ENCODE measurements at places on chromosomes 2 and 18.

DNA sequence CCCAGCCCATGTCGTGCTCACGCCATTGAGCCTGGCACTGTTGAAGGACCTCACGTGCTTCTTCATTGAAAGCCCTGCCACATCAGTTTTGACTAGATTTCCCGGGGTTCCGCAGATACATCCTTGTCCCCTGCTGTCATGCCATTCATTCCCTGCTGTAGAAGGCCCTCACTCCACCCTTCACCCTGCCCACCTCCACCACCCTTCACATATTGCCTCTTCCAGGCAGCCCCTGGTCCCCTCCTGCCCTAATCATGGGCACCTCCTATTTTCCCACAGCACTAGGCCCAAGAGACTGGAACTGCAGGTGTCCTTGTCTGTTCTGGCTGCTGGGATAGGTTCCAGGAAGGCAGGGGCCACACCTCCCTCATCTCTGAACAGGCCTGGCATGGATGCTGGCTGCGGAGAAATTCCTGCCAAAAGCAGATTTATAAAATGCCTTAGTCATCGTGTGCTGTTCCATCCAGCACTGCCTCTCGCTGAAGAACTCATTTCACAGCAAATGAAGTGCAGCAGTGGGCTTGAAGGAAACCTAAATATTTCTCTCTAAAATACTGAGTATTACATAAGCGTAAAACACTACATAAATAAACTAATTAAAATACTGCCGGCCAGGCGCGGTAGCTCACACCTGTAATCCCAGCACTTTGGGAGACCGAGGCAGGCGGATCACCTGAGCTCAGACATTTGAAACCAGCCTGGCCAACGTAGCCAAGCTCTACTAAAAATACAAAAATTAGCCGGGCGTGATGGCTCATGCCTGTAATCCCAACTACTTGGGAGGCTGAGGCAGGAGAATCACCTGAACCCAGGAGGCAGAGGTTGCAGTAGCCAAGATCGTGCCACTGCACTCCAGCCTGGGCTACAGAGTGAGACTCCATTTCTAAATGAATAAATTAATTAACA, 38.4 kb downstream of the EIF4E2 start:
- DNase-seq: no peak

DNA sequence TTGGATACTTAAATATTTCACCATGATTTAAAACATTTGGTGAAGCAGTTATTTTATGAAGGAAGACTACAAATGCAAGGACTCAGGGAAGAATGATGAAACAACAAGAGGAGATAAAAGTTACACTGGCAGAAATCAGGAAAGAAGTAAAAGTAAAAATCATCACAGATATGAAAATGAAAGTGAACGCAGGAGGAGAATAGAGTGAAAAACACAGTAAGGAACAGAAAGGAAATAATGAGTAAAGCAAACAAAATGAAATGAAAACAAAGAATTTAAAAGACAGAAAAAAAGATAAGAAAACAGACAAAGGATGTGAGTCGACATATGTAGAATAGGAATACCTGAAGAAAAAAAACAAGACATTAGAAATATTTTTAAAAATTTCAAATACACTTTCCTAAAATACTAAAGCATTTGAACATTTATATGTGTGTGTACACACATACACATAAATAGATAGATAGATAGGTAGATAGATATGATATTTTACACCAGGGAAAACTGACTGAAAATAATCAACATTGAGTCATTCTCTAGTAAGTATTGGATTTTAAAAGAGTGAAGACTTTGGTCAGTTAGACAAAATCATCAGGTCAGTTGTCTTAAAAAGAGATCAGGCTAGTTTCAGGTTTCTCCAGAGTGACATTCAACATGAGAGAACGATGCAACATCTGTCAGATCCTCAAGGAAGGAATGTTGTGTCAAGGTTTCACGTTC, 12.1 kb upstream of the KDSR start:
- no peak for DNase-seq

DNA sequence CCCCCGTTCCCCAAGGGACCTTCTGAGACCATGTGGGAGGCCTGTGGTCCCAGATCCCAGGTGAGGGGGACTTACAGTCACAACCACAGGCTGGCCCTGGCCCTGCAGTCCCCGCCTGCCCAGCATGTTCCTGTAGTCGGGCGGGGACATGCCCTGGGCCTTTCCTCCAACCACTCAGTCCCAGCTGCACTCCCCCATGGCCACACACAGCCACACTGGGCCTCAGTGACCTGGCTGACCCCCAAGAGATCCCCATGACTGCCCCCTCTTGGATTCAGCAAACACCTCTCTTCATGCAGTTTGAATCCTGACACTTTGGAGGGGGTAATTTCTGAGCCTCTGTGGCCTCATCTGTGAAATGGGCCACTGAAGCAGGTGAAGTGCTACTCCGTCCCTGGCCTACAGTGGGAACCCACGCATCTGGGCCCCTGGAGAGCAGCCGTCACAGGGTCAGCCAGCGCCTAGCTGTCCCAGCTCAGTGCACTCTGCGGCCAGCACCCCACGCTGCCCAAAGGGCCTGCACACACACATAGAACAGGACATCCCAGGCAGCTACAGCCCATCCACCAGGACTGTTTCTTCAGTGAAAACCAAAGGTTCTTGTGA, 12.7 kb upstream of the ARHGEF4 start:
- DNase-seq: peak; percentile 5

- no peak for DNase-seq
Observed at GRCh38 chr2:18625563-18625962, 36.2 kb upstream of the NT5C1B start.

- no peak for DNase-seq
Observed at GRCh38 chr2:197170208-197170607, 140.4 kb downstream of the ANKRD44 start.

- no peak for DNase-seq
Observed at GRCh38 chr2:96103187-96103601, 13.2 kb downstream of the ADRA2B start.

DNA sequence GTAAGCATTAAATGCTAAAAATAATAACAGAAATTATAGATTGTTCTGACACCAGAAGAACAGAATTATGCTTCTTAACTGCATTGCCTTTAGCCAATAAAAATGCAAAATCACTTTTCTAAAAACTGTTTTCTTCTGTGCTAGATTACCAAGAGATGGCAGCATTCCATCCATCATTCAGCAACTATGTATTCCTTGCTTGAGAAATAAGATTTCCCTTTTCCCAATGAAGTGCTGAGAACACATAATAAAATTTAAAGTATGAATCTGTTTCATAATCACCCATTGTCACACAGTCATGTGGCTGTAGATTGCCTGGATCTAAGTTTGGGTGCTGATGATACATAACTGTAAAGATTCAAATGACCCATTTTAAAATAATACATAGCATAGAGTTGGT, 504.2 kb downstream of the TDRD15 start:
- no peak for DNase-seq

GRCh38 chr2:131034122-131035051, 58.9 kb downstream of the FAM168B start:
- DNase-seq: no peak

- no peak for DNase-seq
Observed at GRCh38 chr2:100809506-100809905, 10.4 kb upstream of the NPAS2 start.

- no peak for DNase-seq
Observed at GRCh38 chr2:8525582-8526402, 156.1 kb upstream of the ID2 start.

DNA sequence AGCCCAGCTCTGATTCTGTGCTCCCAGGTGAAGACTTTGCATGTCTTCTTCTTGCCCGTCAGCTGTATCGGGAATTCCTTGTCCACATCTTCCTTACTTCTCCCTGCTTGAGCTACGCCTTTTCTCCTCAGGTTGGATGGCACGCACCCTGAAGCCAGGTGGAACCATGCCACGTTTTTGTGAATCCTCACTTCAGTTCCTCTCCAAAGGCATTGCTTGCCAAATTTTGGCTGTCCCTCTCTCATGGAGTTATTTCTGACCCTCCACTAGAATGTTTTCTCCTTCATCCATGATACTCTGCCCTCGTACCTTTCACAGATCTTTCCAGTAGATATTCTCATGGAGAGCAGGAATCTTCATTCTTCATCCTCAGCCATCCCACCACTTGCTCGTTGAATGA, 20.2 kb downstream of the ZCCHC2 start:
- DNase-seq: no peak

DNA sequence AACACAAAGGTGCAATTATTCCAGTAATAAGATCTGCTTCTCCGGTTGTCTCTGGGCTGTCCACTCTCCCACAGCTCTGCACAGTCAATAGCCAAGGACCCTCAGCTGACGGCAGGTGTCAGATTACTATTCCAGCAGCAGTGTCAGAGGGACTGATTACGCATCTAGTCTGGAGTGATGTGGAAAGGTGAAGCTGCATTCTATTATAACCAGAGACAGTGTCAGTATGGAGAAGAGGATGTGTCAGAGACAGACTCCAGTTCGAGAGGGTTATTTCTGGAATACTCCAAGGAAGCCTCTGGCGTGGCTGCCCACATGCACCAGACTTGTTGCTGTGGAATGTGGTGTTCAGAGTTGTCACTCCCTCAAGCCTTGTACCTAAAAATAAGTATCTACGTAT, 163.6 kb upstream of the TMEM200C start:
- DNase-seq: no peak

GRCh38 chr2:231461516-231461971, 2.7 kb downstream of the NCL start:
- DNase-seq: no peak

GRCh38 chr2:25363733-25364132, 22.0 kb upstream of the DNMT3A start:
- DNase-seq: no peak

- DNase-seq: no peak
Observed at GRCh38 chr18:11091746-11092145, 57.6 kb downstream of the PIEZO2 start.

- no peak for DNase-seq
Observed at GRCh38 chr18:77470569-77471413, 221.1 kb downstream of the GALR1 start.

- no peak for DNase-seq
Observed at GRCh38 chr18:35750929-35751328, 169.4 kb downstream of the GALNT1 start.

DNA sequence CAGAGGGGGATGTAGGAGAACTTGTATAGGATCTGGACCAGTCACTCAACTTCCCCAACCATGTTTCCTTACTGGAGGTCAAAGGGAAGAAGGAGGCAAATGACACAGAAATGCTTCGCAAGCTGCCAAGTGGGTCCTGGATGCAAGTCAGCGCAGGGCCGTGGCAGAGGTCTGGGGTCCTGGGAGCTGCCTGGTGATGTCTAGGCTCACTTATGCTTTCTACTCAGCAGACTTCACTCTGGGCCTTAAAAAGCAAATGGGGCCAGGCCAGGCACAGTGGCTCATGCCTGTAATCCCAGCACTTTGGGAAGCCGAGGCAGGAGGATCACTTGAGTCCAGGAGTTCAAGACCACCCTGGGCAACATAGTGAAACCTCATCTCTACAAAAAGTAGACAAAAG, 19.9 kb downstream of the HS1BP3 start:
- no peak for DNase-seq

All from stimulated activated CD4-positive, alpha-beta T cell treated with anti-CD3 and anti-CD28 coated beads, Interleukin-1b, Interleukin-23, amount 100 ng/mL, for 1 hour (primary cell).